ENCODE measurements at places on chromosomes 16 and 17.

DNA sequence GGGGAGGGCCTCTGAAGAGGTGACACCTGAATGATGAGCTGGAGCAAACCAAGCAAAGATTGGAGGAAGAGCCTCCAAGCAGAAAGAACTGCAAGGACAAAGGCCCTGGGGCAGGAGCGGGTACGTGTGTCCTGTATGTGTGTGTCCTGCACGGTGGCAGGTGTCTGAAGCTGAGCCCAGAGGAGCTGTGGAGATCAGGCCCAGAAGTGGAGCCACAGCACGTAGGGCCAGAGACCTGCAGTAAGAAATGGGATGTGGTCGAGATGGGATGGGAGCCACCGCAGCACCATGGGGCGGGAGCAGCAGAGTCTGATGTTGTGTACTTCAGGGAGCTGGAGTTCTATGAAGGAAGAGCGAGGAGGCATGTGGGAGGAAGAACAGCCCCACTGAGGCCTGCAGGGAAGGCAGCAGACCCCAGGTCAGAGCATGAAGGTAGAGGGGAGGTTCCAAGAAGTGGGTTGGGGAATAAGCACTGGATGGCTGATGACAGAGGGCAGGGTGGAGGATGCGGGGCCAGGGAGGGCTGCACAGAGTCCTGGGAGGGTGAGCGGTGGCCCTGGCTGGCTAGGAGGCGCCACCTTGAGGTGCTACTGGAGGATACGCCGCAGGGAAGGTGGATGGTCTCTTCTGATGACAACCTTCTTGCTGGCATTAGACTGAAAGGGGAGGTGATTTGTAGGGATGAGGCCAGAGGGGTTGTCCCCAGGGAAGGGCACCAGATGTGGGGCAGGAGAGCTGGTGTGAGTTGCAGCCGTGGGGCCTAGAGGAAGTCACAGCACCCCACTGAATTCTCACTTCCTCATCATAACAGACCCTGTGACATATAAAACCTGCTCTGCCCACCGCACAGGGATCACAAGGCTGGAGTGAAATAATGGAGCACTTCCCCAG is 10.6 kb upstream of the CETP start:
- no peak for DNase-seq

GRCh38 chr17:60229188-60229802 is 79.5 kb downstream of the CA4 start:
- DNase-seq = no peak

- peak; percentile 85 for DNase-seq
Measured at GRCh38 chr17:10061111-10061845, 137.1 kb downstream of the GAS7 start.

DNA sequence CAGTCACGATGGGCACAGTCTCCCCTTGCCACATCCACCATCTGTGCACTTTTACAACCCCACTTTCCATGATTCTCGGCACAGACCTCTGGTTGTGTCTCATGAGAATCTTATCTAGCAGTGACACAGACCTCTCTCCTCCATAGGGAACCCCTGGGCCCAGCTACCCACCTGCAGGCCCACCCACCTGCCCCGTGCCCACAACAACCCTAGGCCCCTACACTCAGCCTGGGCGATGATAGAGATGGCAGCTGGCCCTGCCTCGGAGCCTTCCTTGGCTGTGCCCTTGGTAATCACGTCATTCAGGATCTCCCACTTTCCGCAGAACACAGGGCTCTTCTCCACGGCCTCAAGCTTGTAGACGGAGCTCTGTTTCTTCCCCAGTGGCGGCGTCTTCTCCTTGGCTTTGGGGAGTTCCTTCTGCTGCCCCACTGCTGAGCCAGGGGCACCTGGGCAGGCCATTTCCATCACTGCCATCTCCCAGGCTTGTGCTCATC is 26.5 kb downstream of the MAP3K14 start:
- DNase-seq = no peak

DNA sequence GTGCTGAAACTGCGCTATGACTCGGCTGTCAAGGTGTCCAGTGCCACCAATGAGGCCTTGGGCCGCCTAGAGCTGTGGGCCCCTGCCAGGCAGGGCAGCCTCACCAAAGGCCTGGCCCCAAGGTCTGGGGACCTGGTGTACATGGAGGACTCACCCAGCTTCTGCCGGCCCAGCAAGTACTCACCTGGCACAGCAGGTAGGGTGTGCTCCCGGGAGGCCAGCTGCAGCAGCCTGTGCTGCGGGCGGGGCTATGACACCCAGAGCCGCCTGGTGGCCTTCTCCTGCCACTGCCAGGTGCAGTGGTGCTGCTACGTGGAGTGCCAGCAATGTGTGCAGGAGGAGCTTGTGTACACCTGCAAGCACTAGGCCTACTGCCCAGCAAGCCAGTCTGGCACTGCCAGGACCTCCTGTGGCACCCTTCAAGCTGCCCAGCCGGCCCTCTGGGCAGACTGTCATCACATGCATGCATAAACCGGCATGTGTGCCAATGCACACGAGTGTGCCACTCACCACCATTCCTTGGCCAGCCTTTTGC is 25.0 kb downstream of the WNT9B start:
- DNase-seq = no peak

DNA sequence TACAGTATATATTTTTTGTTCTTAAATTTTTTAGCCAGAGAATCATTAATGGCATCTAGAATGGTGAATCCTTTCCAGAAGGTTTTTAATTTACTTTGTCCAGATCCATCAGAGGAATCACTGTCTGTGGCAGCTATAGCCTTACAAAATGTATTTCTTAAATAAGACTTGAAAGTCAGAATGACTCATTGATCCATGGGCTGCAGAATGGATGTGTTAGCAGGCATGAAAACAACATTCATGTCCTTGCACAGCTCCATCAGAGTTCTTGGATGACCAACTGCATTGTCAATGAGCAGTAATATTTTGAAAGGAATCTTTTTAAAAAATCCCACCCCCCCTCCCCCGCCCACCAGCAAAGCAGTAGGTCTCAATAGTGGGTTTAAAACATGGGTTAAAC is 51.4 kb downstream of the CACNG1 start:
- no peak for DNase-seq

DNA sequence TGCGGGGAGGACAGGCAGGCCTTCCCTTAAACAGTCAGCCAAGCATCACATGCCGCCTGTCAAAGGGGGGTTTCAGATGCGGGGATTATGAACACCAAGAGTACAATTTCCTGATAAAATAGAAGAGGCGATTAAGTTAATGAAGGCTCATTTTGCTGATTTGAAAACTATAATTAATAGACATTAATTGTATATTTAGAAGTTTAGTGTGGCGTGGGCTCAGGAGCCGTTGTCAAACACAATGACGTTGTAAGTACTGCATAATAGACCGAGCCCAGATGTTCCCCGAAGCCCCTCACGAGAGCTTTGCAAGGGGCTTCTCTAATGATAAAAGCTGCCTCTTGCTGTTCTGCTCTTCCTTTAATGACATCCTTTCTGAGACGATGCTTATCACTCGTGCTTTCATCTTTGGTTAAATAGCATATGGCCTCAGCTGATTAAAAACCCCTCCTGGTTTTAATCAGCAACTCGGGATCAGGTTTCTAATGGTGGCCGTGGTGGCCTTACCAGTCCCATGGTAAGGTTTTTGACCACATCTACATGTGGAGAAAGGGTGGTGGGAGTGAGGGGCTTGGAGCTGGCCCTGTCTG is 28.2 kb downstream of the SNX20 start:
- no peak for DNase-seq

- DNase-seq = no peak
Measured at GRCh38 chr17:33267271-33267790, 25.8 kb downstream of the ASIC2 start.

GRCh38 chr17:65278050-65278819 is 141.1 kb downstream of the RGS9 start:
- DNase-seq = no peak

DNA sequence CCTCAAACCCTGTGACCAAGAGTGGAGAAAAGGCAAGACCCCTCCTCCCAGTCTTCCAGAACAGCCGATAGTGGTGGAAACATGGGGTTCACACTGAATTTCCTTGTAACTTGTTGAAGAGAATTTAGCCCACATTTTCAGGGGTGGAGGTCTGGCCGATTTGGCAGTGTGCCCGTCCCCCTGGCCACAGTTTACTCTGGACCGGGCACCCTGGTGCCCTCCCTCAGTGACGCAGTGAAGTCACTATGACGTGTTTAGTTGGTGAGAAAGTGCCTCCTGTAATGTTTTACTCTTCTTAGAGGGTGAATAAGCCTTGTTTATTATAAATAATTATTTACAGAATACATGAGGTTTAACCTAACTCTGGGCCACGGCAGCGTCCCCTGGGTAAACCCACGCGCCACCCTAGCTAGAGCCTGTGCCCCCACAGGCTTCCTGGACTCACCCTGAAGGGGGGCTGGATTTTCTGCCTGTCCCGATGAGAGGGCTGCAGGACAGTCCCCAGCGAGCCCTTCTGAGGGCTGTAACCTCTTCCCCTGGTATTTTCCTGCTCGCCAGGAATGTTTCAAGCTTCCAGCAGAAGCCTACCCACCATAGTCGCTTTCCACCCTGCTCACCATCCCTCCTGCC is 316.9 kb downstream of the SEC14L1 start:
- DNase-seq = no peak

DNA sequence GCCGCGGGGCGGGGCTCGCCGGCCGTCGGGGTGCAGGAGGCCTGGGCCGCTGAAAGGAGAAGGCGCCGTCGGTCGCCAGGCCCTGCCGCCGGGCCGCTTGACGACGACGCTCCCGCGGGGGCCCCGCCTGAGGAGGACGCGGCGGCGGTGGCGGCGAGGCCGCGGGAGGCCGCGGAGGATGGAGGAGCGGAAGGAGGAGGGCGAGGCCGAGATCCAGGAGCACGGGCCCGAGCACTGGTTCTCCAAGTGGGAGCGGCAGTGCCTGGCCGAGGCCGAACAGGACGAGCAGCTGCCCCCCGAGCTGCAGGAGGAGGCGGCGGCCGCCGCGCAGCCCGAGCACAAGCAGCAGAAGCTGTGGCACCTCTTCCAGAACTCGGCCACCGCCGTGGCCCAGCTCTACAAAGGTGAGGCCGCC is 430 bp downstream of the HAPSTR1 start:
- peak; percentile 71 for DNase-seq

GRCh38 chr16:2236337-2237101 is at the start of gene DNASE1L2:
Gene DNASE1L2 (plus strand): TSS chr16:2236444. CDS start chr16:2236817, 373 bp downstream.
- DNase-seq = no peak

DNA sequence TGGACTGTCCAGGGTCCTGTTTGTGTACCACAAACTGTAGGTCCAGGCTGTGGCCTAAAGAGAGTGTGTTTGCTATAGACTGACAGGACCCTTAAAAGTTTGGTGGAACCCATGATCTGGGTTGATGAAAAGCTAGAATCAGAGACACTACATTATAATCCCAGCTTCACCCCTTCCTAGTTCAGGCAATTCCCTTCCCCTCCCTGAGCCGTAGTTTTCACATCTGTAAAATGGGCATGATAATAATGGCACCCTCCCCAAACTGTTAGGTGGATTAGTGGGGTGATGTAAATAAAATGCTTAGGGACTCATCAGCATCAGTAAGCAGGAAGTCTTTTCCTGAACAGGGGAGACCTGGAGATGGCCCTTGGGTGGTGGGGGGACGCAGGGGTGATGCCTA is 2.5 kb downstream of the SCNN1B start:
- DNase-seq = no peak

- DNase-seq = no peak
Measured at GRCh38 chr16:57958544-57958943, 12.4 kb downstream of the CNGB1 start.

DNA sequence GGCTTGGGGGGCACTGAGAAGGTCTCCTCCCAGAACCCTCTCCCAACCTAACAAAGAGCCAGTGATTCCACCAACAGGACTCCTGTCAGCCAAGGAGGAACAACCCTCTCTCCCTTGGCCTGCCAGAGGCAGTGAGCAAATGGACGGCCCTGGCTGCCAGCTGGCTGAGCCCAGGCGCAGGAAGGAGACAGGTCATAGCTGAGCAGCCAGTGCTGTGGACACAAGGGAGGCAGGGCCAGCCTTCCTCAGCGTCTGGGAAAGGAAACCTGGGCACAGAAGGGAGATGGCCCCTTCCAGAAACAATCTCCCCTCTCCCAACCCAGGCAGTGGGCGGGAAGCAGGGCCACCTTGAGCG is 2.1 kb downstream of the MPO start:
- no peak for DNase-seq

DNA sequence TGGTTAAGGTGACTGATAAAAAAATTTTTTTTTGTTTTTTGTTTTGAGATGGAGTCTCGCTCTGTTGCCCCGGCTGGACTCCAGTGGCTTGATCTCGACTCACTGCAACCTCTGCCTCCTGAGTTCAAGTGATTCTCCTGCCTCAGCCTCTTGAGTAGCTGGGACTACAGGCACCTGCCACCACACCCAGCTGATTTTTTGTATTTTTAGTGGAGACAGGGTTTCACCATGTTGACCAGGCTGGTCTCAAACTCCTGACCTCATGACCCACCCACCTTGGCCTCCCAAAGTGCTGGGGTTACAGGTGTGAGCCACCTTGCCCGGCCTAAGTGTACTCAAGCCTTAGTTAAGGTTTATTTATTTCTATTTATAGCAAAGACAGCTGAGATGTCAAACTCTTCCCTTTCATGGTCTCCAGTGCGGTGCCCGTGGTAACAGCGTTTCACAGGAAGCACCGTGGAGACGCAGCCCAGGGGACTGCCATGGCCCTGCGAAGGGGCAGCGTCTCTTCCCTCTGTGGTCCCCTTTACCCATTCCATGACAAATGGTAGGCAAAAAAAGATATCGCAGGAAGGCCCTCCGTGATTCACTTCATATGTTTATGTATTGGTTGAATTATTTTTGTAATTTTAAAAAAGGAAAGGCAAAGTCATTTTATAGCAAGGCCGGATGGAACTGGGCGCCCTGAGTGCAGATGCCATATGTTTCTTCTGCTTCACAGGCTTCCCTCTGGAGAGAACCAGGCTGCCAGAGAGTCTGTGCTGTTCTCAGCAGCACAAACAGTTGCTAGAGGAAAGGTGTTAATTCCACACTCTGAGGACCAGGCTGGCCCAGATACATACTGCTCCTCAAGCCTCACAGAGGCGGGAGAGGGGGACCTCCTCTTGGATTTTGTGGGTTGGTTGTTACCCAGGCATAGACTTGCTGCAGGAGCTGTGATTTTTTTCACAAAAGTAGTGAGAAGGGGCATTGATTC is 29.2 kb downstream of the DDX19A start:
- no peak for DNase-seq

- no peak for DNase-seq
Measured at GRCh38 chr17:81601525-81602120, 35.3 kb downstream of the NPLOC4 start.

GRCh38 chr17:83161298-83162034 is 82.1 kb downstream of the METRNL start:
- DNase-seq = peak; percentile 68

DNA sequence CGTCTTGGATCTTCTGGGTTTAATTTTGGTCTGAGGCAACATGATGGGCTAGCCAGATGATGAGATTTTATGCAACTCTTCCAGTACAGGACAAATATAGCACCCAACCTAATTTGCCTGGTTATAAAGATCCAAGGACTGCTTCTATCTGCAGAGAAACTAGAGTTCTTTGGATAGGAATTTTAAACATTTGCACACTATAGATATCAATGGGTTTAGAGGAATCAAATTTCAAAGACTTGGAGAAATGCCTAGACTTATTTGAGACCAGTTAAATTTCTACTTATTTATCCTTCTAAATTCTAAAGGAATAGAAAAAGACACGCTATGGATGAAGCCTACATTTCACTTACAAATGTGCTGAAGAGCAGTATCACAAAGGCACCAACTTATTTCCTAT is 12.6 kb downstream of the PMFBP1 start:
- no peak for DNase-seq

GRCh38 chr17:12618557-12618956 is 47.1 kb upstream of the MYOCD start:
- no peak for DNase-seq

GRCh38 chr17:10058921-10059683 is 139.3 kb downstream of the GAS7 start:
- no peak for DNase-seq

GRCh38 chr16:23597003-23597756 is 1.1 kb upstream of the NDUFAB1 start:
- no peak for DNase-seq

GRCh38 chr16:3807425-3808123 is 72.9 kb downstream of the CREBBP start:
- DNase-seq = no peak
